Effector memory CD8-positive, alpha-beta T cell (primary cell): ENCODE measurements at places on chromosomes 2 and 18.

DNA sequence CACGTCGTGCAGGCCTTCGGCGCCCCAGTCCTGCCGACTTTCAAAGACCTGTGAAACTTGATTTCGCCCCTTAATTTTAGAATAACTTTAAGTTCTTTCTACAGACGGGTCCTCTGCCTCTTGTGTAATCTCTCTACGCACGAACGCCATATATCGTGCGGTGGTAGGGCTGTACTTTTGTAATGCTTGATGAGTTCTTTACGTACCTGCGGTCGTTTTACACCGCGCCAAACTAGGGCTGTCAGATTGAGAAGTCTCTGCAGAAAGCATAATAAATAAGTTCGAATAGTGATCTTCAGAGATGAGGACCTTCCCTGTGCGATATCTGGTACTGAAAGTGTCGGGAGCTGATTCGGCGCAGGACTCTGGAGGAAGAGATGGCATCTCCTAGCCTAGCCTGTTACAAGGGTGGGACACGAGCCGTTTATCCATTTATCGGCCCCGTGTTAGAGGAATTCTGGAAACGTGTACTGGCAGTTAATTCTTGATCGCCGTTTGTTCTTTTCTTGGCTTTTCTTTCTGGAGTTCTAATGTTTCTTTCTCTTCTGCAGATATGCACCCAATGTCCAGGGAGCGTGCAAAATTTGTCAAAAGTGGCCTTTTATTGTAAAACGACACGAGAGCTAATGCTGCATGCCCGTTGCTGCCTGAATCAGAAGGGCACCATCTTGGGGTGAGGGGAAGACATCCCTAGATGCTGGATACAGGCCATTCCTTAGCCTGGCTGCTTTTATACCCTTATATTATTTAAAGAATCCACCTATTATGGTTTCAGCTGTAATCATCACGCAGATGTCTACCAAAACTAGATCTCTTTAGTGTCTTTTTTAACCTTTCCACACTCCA, 781 bp upstream of the SLC5A6 start:
- peak overlapping the region; percentile 96 for H3K4me3 ChIP-seq
- H3K4me1 ChIP-seq: peaks cover 28% of the 10 kb centered on the region
- peak overlapping the region; percentile 100 for H3K27ac ChIP-seq

GRCh38 chr2:118913803-118914645, 28.0 kb upstream of the MARCO start:
- no peak overlapping the region for H3K27ac ChIP-seq
- no peaks in the 10 kb centered on the region for H3K36me3 ChIP-seq
- no peaks in the 10 kb centered on the region for H3K4me1 ChIP-seq
- H3K4me3 ChIP-seq: no peak overlapping the region
- no peak for DNase-seq
- H3K27me3 ChIP-seq: peaks cover 33% of the 10 kb centered on the region

DNA sequence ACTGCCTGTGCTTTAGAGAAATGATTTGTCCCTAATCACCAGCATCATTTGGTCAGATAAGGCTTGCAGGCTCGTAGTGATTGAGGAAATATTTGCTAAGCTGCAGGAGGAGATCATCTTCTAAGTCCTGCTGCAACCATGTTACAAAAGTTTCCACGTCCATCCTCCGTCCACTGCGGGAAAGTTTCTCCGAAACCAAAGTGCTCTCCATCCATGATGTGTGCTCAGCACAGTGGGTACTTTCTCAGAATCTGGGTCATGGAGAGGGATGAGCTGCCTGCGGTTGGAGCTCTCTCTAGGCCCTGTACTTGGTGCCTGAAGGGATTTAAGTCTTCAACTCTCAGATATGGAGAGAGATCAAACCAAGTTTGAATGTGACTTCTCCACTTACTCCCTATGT, 39.3 kb downstream of the IL1RL2 start:
- peaks cover 6% of the 10 kb centered on the region for H3K27me3 ChIP-seq
- no peak for DNase-seq
- peak overlapping the region; percentile 87 for H3K27ac ChIP-seq
- peak overlapping the region; percentile 9 for H3K4me3 ChIP-seq
- H3K4me1 ChIP-seq: peaks cover 15% of the 10 kb centered on the region

- no peaks in the 10 kb centered on the region for H3K4me1 ChIP-seq
- no peak for DNase-seq
Measured at GRCh38 chr2:204475399-204475798, 69.9 kb upstream of the PARD3B start.

DNA sequence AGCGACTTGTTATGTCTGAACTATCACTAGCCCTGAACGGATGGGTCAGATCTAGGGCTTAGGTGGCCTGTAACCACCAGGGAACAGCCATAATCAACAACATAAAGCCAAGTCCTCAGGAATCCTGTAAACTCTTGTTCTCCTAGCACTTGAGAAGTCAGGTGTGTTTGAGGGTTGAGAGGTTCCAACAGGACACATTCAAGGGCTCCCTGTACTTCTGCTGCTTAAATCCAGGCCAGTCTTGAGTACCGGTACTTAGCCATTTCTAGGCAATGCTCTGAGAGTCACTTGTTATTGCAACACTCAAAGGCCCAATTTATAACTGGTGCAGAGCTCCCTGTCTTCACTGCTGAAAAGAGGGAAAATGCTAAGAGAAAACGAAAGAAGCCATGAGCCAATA, 21.6 kb upstream of the SLC40A1 start:
- no peak overlapping the region for H3K4me3 ChIP-seq
- no peak for DNase-seq
- peaks cover 15% of the 10 kb centered on the region for H3K27me3 ChIP-seq
- no peaks in the 10 kb centered on the region for H3K36me3 ChIP-seq

- H3K27me3 ChIP-seq: no peaks in the 10 kb centered on the region
- no peak for DNase-seq
- peak overlapping the region; percentile 21 for H3K27ac ChIP-seq
- no peak overlapping the region for H3K4me3 ChIP-seq
- peaks cover 9% of the 10 kb centered on the region for H3K36me3 ChIP-seq
- H3K4me1 ChIP-seq: peaks cover 10% of the 10 kb centered on the region
Measured at GRCh38 chr2:201208563-201209252, 25.8 kb downstream of the CASP10 start.

GRCh38 chr18:6219116-6219717, 195.5 kb downstream of the L3MBTL4 start:
- no peak overlapping the region for H3K27ac ChIP-seq
- H3K36me3 ChIP-seq: no peaks in the 10 kb centered on the region
- no peaks in the 10 kb centered on the region for H3K27me3 ChIP-seq
- H3K4me3 ChIP-seq: no peak overlapping the region

DNA sequence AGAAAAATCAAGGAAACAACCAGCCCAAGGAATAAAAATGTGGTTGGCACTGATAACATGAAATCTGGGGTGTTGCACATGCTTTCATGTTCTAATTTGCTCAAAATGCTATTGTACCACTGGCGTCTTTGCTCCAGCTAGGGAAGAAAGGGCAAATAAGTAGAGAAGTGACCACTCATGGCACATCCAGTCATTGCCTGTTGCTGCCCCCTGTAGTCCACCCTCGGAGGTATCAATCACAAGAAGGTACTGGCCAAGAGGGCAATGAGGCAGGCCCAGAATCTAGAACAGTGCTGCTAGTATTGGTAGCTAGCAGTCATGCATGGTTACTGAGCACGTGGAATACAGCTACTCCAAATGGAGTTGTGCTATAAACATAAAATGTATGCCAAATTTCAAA, 213.4 kb downstream of the CDCA7 start:
- DNase-seq: no peak
- peaks cover 3% of the 10 kb centered on the region for H3K4me1 ChIP-seq
- H3K27me3 ChIP-seq: peaks cover 56% of the 10 kb centered on the region
- H3K27ac ChIP-seq: no peak overlapping the region
- no peak overlapping the region for H3K4me3 ChIP-seq

DNA sequence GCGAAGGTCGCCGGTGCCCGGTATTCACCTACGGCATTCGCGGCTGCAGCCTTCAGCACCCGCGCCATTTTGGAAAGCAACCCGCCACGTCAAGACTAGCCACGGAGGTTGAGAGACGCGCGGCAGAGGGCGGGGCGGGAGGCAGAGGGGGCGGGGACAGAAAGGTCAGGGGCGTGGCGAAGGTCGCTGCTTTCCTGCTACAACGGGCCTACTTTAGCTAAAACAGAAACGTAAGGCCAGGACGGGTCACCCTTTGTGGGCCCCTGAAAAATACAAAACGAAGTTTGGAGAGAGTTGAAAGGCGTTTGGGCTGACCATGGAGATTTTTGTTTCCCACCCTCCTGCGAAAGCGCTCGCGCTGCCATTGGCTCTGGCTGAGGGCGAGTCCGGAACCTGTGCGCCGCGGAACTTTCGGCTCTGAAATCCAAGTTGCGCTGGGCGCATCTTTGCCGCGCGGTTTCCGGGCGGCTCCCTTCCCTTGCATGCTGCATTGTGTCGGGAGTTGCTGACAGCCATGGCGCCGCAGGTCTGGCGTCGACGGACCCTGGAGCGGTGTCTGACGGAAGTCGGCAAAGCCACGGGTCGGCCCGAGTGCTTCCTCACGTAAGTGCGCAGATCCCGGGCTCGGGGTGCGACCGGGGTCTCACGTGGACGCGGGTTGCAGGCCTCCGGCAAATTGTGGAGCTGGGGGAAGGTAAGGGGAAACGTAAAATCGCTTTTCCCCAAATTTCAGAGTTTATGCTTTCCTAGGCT, at the start of the genes MCEE and MPHOSPH10:
Gene MCEE, minus strand, starts transcription at position 78 of the 753 bp plus-strand sequence. Its CDS starts 10 bp downstream, at position 68.
Gene MPHOSPH10, plus strand, starts transcription at position 483 of the 753 bp plus-strand sequence. Its CDS starts 32 bp downstream, at position 515.
- H3K27ac ChIP-seq: no peak within 1 kb of the TSS
- peaks cover 19% of the 10 kb centered on the region for H3K36me3 ChIP-seq
- H3K4me1 ChIP-seq: peaks cover 13% of the 10 kb centered on the region
- no peaks in the 10 kb centered on the region for H3K27me3 ChIP-seq

GRCh38 chr2:45173513-45173912, 164.3 kb upstream of the SIX2 start:
- DNase-seq: no peak
- no peak overlapping the region for H3K27ac ChIP-seq
- H3K4me3 ChIP-seq: no peak overlapping the region
- no peaks in the 10 kb centered on the region for H3K4me1 ChIP-seq
- peaks cover 58% of the 10 kb centered on the region for H3K27me3 ChIP-seq

DNA sequence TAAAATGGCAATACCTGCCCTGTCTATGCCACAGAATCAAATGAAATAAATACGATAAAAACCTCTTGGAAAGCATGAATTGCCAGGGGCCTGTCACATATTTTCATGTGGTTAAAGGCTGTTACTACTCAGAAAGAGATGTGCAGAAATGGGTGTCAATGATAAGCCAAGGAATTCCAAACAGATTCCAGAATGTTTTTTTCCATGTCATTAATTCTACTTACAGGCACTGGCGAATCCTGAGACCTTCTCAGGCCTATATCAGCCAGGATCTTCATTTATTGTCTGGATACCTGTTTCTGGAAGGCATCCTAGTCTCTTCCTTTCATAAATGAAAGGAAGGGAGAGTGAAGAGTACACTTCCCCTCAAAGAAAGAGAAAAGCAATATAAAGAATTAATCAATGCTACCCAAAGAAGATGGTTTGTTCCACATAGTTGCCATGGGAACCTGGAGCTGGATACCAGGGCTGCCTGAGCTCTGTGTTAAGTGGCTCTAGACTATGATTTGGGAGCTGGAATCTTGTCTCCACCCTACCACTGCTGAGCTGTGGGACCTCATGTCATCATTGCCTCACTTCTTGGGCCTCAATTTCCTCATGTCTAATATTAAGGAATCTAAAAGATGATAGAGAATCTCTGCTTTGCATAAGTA, 335.1 kb upstream of the SKOR2 start:
- H3K27ac ChIP-seq: no peak overlapping the region
- H3K36me3 ChIP-seq: peaks cover 2% of the 10 kb centered on the region
- H3K4me3 ChIP-seq: no peak overlapping the region
- H3K4me1 ChIP-seq: no peaks in the 10 kb centered on the region
- no peak for DNase-seq

DNA sequence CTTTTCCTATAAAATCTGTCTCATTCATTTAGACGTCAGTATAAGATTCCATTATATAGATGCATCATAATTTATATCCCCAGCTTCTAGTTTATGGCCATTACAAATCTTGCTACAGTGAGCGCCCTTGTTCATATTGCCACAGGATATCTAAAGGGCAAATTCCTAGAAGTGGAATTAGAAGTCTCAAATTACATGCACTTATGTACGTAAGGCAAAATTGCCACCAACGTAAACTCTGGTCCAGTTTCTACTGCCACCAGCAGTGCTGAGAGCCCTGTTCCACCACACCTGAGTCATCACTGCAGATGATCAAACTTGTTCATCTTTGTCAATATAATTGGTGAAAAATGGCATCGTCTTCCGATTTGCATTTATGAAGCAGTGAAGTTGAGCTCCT, 90.9 kb upstream of the ID2 start:
- H3K27ac ChIP-seq: no peak overlapping the region
- H3K4me3 ChIP-seq: no peak overlapping the region
- no peak for DNase-seq
- no peaks in the 10 kb centered on the region for H3K36me3 ChIP-seq

- peak overlapping the region; percentile 54 for H3K27ac ChIP-seq
- peaks cover 25% of the 10 kb centered on the region for H3K27me3 ChIP-seq
- DNase-seq: no peak
- H3K4me1 ChIP-seq: no peaks in the 10 kb centered on the region
Measured at GRCh38 chr2:217934321-217935131, 68.3 kb downstream of the TNS1 start.

DNA sequence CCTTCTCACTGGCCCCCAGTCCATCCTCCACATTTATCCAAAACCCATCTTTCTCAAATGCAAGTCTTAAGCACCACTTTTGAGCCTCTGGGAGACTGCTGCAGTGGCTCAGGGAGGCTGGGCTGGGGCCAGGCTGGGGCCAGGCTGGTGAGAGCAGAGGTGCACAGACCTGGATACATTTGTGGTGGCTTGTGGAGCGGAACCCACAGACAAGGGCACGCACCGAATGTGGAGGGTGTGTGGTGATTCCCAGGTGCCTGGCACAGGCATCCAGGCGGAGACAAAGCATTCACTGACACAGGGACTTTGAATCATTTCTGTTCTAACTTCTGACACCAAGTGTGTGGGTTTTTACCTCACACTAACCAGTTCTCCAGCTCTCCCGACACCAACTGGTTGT, 42.2 kb upstream of the MGAT4A start:
- no peaks in the 10 kb centered on the region for H3K27me3 ChIP-seq
- peak overlapping the region; percentile 86 for H3K4me3 ChIP-seq
- H3K36me3 ChIP-seq: peaks cover 25% of the 10 kb centered on the region
- H3K4me1 ChIP-seq: peaks cover 55% of the 10 kb centered on the region
- peak overlapping the region; percentile 94 for H3K27ac ChIP-seq
- no peak for DNase-seq

GRCh38 chr2:241692448-241692847, 5.8 kb upstream of the DTYMK start:
- peaks cover 11% of the 10 kb centered on the region for H3K4me1 ChIP-seq
- H3K36me3 ChIP-seq: peaks cover 22% of the 10 kb centered on the region
- no peak for DNase-seq
- H3K4me3 ChIP-seq: no peak overlapping the region

GRCh38 chr2:157809212-157809611, 66.9 kb downstream of the ACVR1 start:
- no peaks in the 10 kb centered on the region for H3K27me3 ChIP-seq
- no peaks in the 10 kb centered on the region for H3K4me1 ChIP-seq
- DNase-seq: no peak
- H3K36me3 ChIP-seq: no peaks in the 10 kb centered on the region
- no peak overlapping the region for H3K4me3 ChIP-seq

- H3K4me3 ChIP-seq: peak overlapping the region; percentile 81
- DNase-seq: no peak
- no peaks in the 10 kb centered on the region for H3K27me3 ChIP-seq
- H3K27ac ChIP-seq: peak overlapping the region; percentile 49
Measured at GRCh38 chr18:12837747-12838146, 46.3 kb downstream of the PTPN2 start.
